GM23248 (cell line): ENCODE measurements at places on chromosomes 16 and 17. TPM values are rescaled to one million over a fixed set of nuclear protein-coding genes. Genes with fewer than 3 reads are reported as not detected.
A peak's percentile ranks its signal among the peaks of the same experiment; 100 is the strongest.

- peaks cover 20% of the 10 kb centered on the region for H3K27me3 ChIP-seq
- no peaks in the 10 kb centered on the region for H3K36me3 ChIP-seq
- DNase-seq: no peak
Measured at GRCh38 chr17:77725846-77726245, 232.7 kb upstream of the TNRC6C start.

DNA sequence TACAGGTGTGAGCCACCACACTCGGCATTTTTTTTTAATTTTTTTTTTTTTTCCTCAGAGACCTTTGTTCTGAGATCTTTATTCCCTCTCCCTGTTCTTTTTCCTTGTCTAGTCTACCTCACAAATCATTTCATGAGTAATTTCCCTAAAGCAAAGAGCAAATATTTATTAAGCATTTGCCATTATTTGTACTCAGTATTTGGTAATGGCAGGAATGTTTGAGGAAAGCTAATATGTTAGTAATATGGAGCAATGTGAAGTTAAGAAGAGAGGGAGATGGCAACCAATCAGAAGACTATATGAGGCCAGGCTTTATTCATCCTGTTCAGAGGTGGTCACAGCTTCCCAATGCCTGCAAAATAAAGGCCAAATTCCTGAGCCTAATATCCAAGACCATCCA, 13.3 kb downstream of the CENPV start:
- no peak overlapping the region for H3K27ac ChIP-seq
- H3K4me1 ChIP-seq: no peaks in the 10 kb centered on the region

DNA sequence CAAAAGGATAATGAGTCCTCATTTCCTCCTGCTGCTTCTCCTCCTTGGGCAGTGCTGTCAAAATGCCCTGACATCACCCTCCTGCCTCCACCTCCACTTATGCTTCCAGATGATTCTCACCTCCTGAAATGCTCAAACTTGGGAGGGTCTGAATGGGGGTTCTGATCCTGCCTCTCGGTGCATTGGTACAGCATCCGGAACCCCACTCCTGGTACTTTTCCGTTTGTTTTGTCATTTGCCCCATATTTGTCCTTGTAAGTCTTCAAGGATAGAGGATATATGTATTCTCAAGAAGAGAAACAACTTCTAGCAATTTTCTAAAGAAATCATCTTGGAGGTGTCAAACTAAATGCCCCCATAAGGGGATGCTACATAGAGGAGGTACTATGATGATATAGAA, 148.3 kb downstream of the SHISA9 start:
- no peak for DNase-seq
- H3K27me3 ChIP-seq: no peaks in the 10 kb centered on the region
- no peak overlapping the region for H3K27ac ChIP-seq
- H3K4me3 ChIP-seq: no peak overlapping the region

- H3K27me3 ChIP-seq: no peaks in the 10 kb centered on the region
- peak overlapping the region; percentile 47 for H3K27ac ChIP-seq
- peaks cover 38% of the 10 kb centered on the region for H3K4me1 ChIP-seq
- peak overlapping the region; percentile 25 for H3K4me3 ChIP-seq
Measured at GRCh38 chr17:31274252-31274651, 22.8 kb downstream of the OMG start.

- H3K27ac ChIP-seq: peak overlapping the region; percentile 36
- H3K27me3 ChIP-seq: no peaks in the 10 kb centered on the region
- no peak for DNase-seq
- peak overlapping the region; percentile 53 for H3K4me3 ChIP-seq
- peaks cover 35% of the 10 kb centered on the region for H3K4me1 ChIP-seq
Measured at GRCh38 chr17:17824119-17824782, 12.5 kb downstream of the SREBF1 start.

GRCh38 chr17:13776027-13776551, 174.4 kb upstream of the HS3ST3A1 start:
- H3K36me3 ChIP-seq: no peaks in the 10 kb centered on the region
- H3K4me3 ChIP-seq: no peak overlapping the region
- peaks cover 7% of the 10 kb centered on the region; the same call in 1 of the 2 replicates for H3K4me1 ChIP-seq
- H3K27ac ChIP-seq: no peak overlapping the region
- H3K27me3 ChIP-seq: no peaks in the 10 kb centered on the region

GRCh38 chr16:56732366-56732765, 2.4 kb downstream of the NUP93 start:
- H3K4me3 ChIP-seq: no peak overlapping the region
- peaks cover 17% of the 10 kb centered on the region for H3K4me1 ChIP-seq

GRCh38 chr16:11994143-11995119, 17.9 kb downstream of the SNX29 start:
- H3K4me1 ChIP-seq: 0 out of 2 replicates have a peak, but pooled peaks cover 5% of the 10 kb centered on the region
- no peaks in the 10 kb centered on the region for H3K36me3 ChIP-seq
- peak; percentile 62 for DNase-seq
- H3K4me3 ChIP-seq: no peak overlapping the region
- H3K27ac ChIP-seq: peak overlapping the region; percentile 37
- H3K27me3 ChIP-seq: no peaks in the 10 kb centered on the region

DNA sequence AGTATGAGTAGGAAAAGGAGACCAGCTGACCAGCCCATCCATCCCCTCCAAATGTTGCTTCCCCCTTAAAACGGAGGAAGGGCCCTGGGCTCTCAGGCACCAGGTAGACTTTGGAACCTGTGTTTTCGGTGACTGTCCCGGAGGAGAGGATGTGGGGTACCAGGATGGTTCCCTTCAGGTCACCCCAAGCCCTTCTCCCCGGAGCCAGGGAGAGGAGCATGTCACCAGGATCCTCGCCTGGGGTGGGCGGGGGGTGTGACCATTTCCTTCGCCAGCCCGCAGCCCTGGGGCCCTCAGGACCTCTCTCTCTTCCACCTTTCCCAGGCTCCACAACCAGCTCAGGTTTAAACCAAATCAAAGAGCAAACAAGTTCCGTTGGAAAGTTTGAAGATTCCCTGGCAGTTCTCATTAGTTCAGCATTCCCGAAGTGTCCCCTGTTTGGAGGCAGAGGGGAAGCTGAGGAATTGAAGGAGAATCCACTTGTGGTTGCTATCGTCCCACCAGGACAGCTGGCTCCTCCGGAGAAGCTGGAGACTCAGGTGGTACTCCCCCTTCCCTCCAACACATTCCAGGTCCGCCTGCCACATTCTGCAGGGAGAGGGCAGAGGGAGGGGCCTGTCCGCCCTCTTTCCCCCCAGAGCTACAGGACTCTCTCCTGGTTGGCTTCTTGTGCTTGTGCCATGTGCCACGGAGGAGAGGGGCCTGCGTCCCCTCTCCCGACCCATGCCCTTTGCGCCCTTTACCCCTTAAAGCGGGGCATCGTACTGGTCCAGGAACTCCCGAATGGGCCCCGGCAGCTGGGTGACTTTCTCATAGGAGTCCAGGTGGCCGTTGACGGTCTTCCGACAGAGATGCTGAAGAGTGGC, 2.0 kb downstream of the SOCS3 start:
- peak; percentile 23 for DNase-seq
- peak overlapping the region; percentile 88 for H3K4me3 ChIP-seq
- peak overlapping the region; percentile 74 for H3K27ac ChIP-seq
- H3K4me1 ChIP-seq: peaks cover 36% of the 10 kb centered on the region

DNA sequence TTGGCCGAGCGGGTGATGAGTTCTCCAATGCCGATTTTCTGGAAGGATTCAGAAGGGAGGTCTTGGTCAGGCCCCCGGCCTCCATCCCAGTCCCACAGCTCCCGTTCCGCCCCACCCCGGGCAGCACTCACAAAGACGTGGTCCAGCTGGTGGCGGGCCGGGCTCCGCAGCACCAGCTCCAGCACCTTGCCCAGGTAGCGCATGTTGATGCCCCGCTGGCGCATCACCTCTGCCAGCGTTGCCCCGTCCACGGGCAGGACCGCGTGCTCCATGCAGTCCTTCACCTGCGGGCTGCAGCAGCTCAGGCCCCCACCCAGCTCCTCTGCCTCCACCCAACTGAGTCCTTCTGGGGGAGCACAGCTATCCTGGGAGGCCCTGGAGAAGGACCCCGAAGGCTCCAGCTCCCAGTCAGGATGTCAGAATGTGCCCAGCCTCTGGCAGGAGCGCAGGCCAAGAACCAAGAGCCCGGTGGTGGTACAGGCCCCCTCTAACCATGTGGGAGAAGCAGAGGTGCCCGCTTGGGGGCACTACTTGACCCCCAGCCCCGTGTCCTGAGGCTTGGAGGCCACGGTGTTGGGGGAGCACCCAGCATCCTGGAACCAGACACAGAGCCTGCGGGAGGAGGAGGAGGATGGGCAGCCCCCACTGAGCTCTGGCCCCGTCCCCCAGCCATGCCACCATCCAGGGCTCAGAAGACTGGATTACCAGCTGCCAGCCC, 16.2 kb downstream of the CLUH start:
- no peaks in the 10 kb centered on the region for H3K4me1 ChIP-seq
- H3K27ac ChIP-seq: no peak overlapping the region
- no peak for DNase-seq
- no peak overlapping the region for H3K4me3 ChIP-seq

- peaks cover 8% of the 10 kb centered on the region for H3K4me1 ChIP-seq
- no peaks in the 10 kb centered on the region for H3K36me3 ChIP-seq
- H3K4me3 ChIP-seq: no peak overlapping the region
- no peak overlapping the region for H3K27ac ChIP-seq
Measured at GRCh38 chr17:77692571-77693161, 265.8 kb upstream of the TNRC6C start.

- no peaks in the 10 kb centered on the region for H3K4me1 ChIP-seq
- H3K27me3 ChIP-seq: no peaks in the 10 kb centered on the region
- H3K4me3 ChIP-seq: no peak overlapping the region
- H3K36me3 ChIP-seq: peaks cover 38% of the 10 kb centered on the region
- no peak overlapping the region for H3K27ac ChIP-seq
Measured at GRCh38 chr16:85677383-85677967, 11.3 kb downstream of the GINS2 start.

- H3K27ac ChIP-seq: no peak overlapping the region
- H3K27me3 ChIP-seq: no peaks in the 10 kb centered on the region
- no peaks in the 10 kb centered on the region for H3K36me3 ChIP-seq
- no peak for DNase-seq
- no peak overlapping the region for H3K4me3 ChIP-seq
Measured at GRCh38 chr16:9261376-9261775, 169.9 kb downstream of the HAPSTR1 start.

DNA sequence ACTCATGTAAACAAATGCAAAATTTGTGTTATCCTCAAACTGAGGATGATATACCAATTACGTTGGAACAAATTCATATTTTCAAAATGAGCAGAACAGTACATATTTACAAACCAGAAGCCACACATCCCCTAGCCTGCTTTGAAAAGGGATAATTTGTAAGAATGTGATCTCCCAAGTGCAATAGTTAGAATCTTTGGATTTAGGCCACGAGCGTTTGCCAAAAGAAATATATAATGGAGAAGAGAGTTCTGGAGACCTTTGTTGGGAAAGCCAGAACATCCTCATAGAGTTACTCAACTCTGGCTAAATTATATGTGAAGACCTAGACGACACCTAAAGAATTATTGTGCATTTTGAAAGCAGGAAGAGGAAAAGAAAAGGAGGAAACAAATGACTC, 449.3 kb downstream of the KCNJ2 start:
- no peaks in the 10 kb centered on the region for H3K4me1 ChIP-seq
- DNase-seq: no peak
- H3K27me3 ChIP-seq: no peaks in the 10 kb centered on the region
- no peak overlapping the region for H3K27ac ChIP-seq

- no peaks in the 10 kb centered on the region for H3K36me3 ChIP-seq
- DNase-seq: no peak
- H3K4me3 ChIP-seq: no peak overlapping the region
- no peaks in the 10 kb centered on the region for H3K27me3 ChIP-seq
- H3K4me1 ChIP-seq: no peaks in the 10 kb centered on the region
Measured at GRCh38 chr16:52078716-52079655, 468.0 kb downstream of the TOX3 start.

- no peaks in the 10 kb centered on the region for H3K27me3 ChIP-seq
- H3K36me3 ChIP-seq: no peaks in the 10 kb centered on the region
- H3K4me1 ChIP-seq: peaks cover 14% of the 10 kb centered on the region
- H3K4me3 ChIP-seq: no peak overlapping the region
- H3K27ac ChIP-seq: no peak overlapping the region
- DNase-seq: no peak
Measured at GRCh38 chr17:49513641-49514040, 18.5 kb downstream of the NGFR start.

GRCh38 chr17:14688134-14688533, 387.3 kb downstream of the HS3ST3B1 start:
- H3K27ac ChIP-seq: no peak overlapping the region
- H3K36me3 ChIP-seq: no peaks in the 10 kb centered on the region
- no peaks in the 10 kb centered on the region for H3K27me3 ChIP-seq
- no peaks in the 10 kb centered on the region for H3K4me1 ChIP-seq
- DNase-seq: no peak

GRCh38 chr17:48051706-48052486, 3.7 kb downstream of the NFE2L1 start:
- H3K36me3 ChIP-seq: peaks cover 3% of the 10 kb centered on the region; the same call in 1 of the 2 replicates
- H3K27ac ChIP-seq: peak overlapping the region; percentile 91
- peak overlapping the region; percentile 64 for H3K4me3 ChIP-seq
- peaks cover 71% of the 10 kb centered on the region for H3K4me1 ChIP-seq
- no peaks in the 10 kb centered on the region for H3K27me3 ChIP-seq

DNA sequence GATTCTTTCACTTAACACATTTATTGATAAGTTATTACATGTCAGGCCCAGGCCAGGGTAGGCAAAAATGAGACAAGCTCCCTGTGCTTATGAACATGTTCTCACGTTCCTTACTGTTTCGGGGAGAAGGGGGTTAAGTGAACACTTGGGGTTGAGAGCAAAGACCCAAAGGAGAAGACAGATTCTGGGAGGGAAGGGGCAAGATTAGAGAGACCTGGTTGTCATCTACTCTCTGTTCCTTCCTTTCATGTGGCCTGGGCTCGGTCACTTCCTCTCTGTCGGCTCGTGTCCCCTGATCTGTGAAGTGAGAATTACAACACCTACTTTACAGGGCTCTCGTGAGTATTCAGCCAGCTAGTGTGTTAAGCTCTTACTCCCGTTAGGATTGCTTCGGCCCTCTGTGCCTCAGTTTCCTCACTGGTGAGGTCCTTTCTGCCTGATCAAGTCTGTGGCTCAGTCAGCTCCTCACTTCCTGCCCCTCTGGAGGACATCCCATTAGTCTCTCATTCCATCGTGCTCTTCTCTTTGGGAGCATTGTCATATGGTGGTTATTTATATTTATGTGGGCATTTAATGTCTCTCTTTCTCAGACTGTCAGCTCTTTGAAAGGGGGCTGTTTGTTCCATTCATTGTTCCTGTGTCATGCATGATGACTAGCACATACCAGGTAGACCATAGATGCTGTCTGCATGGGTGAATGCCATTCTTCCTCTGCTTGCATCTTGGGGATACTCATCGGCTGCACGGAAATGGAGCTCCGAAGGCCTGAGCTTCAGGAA, 38.9 kb downstream of the PLCG2 start:
- no peaks in the 10 kb centered on the region for H3K27me3 ChIP-seq
- H3K4me3 ChIP-seq: no peak overlapping the region
- H3K27ac ChIP-seq: no peak overlapping the region

GRCh38 chr16:6105115-6105514, 1007.5 kb upstream of the EEF2KMT start:
- H3K4me1 ChIP-seq: no peaks in the 10 kb centered on the region
- H3K27ac ChIP-seq: no peak overlapping the region
- no peak overlapping the region for H3K4me3 ChIP-seq
- no peak for DNase-seq
- H3K36me3 ChIP-seq: no peaks in the 10 kb centered on the region
- H3K27me3 ChIP-seq: no peaks in the 10 kb centered on the region

LRRC37A gene
- polyA plus RNA-seq: 0.96 and 1.3 TPM in 2 replicates

ABI3 gene
- polyA plus RNA-seq: 0.37 TPM in 1 of 2 replicates, not detected in the other

RAC3 gene
- 1.3 and 1.8 TPM in 2 replicates for polyA plus RNA-seq

GJD3 gene
- polyA plus RNA-seq: 1.3 and 2.0 TPM in 2 replicates

SOCS1 gene
- polyA plus RNA-seq: 1.6 and 2.3 TPM in 2 replicates

GPR179 gene
- polyA plus RNA-seq: not detected in 2 replicates

MAPT gene
- polyA plus RNA-seq: 0.06 and 0.39 TPM in 2 replicates

SHISA9 gene
- polyA plus RNA-seq: not detected in 2 replicates
